ENCODE measurements at places on chromosomes 12 and 14. TPM values are rescaled to one million over a fixed set of nuclear protein-coding genes. Genes with fewer than 3 reads are reported as not detected.

- DNase-seq, result no peak
Observed at GRCh38 chr14:90332271-90332584, 487 bp upstream of the NRDE2 start.

The KRT7 gene
- total RNA-seq, result 2.8 TPM

DNA sequence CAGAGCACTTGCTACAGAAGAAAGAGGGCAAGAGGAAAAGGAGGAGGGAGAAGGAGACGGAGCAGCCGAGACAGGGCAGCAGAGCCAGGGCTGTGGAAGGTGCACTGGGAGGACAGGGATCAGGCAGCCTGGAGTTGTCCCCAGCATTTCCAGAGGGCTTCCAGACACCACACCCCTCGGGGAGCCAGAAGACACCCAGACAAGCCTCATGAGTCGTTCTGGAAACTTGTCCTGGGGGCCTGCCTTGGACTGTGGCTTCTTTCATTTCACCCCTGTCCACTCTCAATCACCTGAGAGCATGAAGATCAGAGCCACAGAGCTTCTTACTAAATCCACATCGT is 14.1 kb downstream of the CMKLR1 start:
- DNase-seq, result no peak

- no peak for DNase-seq
Observed at GRCh38 chr12:120573560-120573959, 7.6 kb downstream of the POP5 start.

The HOXC12 gene
- total RNA-seq, result 0.05 TPM

All from thymus (tissue), 14 donors.